Kidney (tissue), 22 donors: ENCODE measurements at places on chromosomes 5 and 9. TPM values are rescaled to one million over a fixed set of nuclear protein-coding genes. Genes with fewer than 3 reads are reported as not detected.

GGTA1 gene
- polyA plus RNA-seq: 6.8 TPM

KCTD16 gene
- 0.24 TPM for polyA plus RNA-seq

NRARP gene
- 1.7 TPM for polyA plus RNA-seq

TRAF1 gene
- 3.1 TPM for polyA plus RNA-seq

TMOD1 gene
- 8.1 TPM for polyA plus RNA-seq

SEMA6A gene
- 4.0 TPM for polyA plus RNA-seq

SPATA31A3 gene
- polyA plus RNA-seq: not detected

CACNA1B gene
- polyA plus RNA-seq: not detected

NEUROG1 gene
- polyA plus RNA-seq: not detected

FGF18 gene
- polyA plus RNA-seq: 0.39 TPM

SRA1 gene
- 52.4 TPM for polyA plus RNA-seq

PPP3R2 gene
- not detected for polyA plus RNA-seq

PCDHB13 gene
- polyA plus RNA-seq: 0.86 TPM

STING1 gene
- polyA plus RNA-seq: 29.8 TPM

SCGB3A2 gene
- not detected for polyA plus RNA-seq

PLAA gene
- polyA plus RNA-seq: 12.0 TPM

SLU7 gene
- polyA plus RNA-seq: 41.7 TPM

SLC1A1 gene
- 19.6 TPM for polyA plus RNA-seq

DBN1 gene
- 56.5 TPM for polyA plus RNA-seq

IL3 gene
- not detected for polyA plus RNA-seq

SVEP1 gene
- polyA plus RNA-seq: 1.1 TPM

FOXD4L3 gene
- polyA plus RNA-seq: not detected

BRINP1 gene
- polyA plus RNA-seq: 0.84 TPM

PTGDS gene
- polyA plus RNA-seq: 709 TPM

ALAD gene
- polyA plus RNA-seq: 64.1 TPM

SARDH gene
- 12.0 TPM for polyA plus RNA-seq

SPOCK1 gene
- 32.8 TPM for polyA plus RNA-seq

SLC23A1 gene
- 31.9 TPM for polyA plus RNA-seq

SLC45A2 gene
- 0.22 TPM for polyA plus RNA-seq

CD274 gene
- polyA plus RNA-seq: 2.0 TPM

IPPK gene
- polyA plus RNA-seq: 10.2 TPM

OR2S2 gene
- not detected for polyA plus RNA-seq

N4BP3 gene
- polyA plus RNA-seq: 2.4 TPM

TMEFF1 gene
- not detected for polyA plus RNA-seq

C5orf34 gene
- polyA plus RNA-seq: 0.71 TPM

CDO1 gene
- 1.7 TPM for polyA plus RNA-seq

SPATA31D4 gene
- polyA plus RNA-seq: not detected

CD14 gene
- 43.8 TPM for polyA plus RNA-seq

ROR2 gene
- polyA plus RNA-seq: 1.5 TPM

RNF208 gene
- 22.8 TPM for polyA plus RNA-seq

MLANA gene
- polyA plus RNA-seq: not detected
